Esophagus muscularis mucosa (tissue), 4 donors: ENCODE measurements at places on chromosomes 3 and 15.

GRCh38 chr3:149393345-149394160 lies 16.1 kb upstream of the TM4SF1 start:
- DNase-seq, result no peak

DNA sequence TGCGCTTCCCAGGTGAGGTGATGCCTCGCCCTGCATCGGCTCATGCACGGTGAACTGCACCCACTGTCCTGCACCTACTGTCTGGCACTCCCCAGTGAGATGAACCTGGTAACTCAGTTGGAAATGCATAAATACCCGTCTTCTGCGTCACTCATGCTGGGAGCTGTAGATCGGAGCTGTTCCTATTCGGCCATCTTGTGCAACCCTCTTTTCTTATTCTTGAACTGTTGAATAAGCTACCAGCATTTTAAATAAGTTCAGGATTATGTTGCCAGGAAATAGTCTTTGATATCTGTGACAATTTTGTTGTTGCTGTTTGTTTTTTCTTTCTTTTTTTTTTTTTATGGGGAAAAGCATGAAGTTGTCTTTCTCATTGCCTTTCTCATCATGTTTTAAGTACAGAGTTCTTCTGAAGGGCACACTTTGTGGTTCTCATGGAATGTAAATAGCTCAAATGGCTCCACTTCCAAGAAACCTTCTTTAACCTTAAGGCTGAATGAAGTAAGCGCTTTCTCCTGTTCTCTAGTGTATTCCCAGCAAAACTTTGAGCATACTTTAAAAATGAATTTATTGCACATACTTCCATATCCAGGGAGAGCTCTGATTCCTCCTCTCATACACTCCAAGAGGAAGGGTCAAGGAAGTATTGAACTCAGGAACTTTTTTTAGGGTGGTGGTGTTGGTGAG lies 468.0 kb upstream of the TBL1XR1 start:
- DNase-seq, result no peak

DNA sequence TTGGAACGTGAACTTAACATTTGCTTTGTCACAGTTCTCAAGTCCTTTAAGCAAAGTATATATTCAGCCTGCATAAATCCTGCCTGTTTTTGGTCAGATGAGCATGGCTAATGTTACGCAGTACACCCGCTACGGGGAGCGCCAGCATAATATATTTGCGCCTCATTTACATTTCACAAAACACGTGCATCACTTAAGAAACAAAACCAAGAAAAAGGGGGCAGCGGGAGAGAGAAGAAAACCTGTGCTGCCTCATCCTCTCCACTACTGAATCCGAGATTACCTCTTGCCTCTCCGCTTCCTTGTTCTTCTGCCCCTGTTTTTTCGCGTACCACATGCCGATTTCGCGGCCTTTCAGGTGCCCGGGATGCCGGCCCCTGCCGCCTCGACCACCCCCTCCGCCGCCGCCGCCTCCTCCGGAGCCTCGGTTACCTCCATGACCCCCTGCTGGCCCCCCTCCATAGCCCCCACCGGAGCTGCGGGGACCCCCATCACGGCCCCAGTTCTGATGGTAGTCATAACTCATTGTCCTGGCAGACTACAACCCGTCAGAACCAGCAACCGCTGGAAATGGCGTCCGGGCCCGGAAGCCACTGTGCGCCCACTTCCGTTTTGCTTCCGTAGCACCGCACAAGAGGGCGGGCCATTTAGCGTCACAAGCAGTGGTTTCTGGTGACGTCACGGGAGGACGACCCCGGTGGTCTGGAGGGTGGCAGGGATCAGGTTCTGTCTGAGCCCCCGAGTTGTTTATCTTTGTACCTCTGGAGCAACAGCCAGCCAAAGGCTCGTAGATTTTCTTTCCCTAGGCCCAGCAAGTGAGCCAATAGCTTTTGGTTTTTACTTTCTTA lies at the start of gene DHX36:
Gene DHX36 (minus strand): TSS at position 597 of the 848 bp plus-strand sequence. CDS start 71 bp downstream, at position 526.
- DNase-seq, result peak; percentile 98

DNA sequence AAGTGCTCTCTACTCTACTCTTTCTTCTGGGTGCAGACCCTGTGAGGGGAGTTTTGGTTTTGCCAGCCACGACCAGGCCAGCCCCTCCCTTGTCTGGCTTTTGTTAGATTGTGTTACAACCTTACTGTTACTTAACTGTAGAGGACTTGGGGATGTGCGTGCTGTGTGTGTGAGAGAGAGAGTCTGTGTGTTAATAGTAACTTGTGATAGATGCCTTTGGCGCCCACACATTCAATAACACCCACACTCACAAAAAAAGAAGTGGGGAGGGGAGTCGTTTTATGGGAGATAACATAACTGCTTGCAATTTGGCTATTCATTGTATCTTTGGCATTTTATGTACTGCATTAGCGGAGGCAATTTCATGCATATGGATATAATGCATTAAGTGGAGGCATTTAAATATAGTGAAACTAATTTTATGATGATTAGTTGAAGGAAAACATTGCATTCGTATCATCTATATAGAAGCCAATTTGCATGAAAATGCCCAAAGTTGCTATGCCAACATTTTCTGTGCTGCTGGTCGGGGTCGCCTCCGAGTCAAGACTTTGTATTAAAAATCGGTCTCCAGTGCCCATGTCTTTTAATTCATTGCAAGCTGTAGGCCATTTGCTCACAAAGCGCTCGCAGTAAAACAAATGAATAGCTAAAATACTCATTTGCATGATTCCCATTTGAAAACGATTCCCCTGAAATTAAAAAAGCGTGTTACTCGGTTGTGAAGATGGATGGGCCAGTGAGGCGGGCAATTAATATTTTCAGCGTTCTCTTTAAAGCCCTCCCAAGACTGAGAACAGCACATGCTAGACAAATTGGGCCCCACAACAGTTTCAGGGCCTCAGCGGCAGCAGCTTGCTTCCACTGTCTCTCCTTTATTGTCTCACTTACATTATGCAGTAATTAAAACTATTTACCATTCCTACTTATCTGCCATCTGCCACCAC lies 158.5 kb upstream of the SMAD3 start:
- no peak for DNase-seq

GRCh38 chr3:161672478-161672877 lies 175.9 kb downstream of the OTOL1 start:
- no peak for DNase-seq

- no peak for DNase-seq
Measured at GRCh38 chr3:61331929-61332552, 80.8 kb upstream of the FHIT start.

GRCh38 chr3:12894629-12895028 lies 53.3 kb upstream of the RPL32 start:
- no peak for DNase-seq

- no peak for DNase-seq
Measured at GRCh38 chr15:39461536-39462130, 119.2 kb upstream of the THBS1 start.

- no peak for DNase-seq
Measured at GRCh38 chr3:2838546-2839157, 271.5 kb downstream of the IL5RA start.

- no peak for DNase-seq
Measured at GRCh38 chr3:78497767-78498166, 1270.0 kb downstream of the ROBO1 start.

DNA sequence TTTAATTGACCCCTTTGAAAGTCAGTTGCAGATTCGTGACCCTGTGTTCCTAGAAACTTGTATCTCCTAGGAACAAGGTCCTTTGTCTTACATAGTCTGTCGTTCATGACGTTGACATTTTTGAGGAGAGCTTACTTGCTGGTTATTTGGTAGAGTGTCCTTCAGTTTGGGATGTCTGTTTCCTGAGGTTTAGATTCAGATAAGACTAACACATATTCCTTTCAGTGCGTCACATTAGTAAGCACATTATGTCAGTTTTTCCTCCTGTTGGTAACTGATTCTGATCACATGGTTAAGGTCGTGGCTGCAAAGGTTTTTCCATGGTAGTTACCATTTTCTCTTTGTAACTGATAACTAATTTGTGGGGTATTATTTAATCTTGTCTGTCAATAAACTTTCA lies 80.8 kb downstream of the PCCB start:
- no peak for DNase-seq

DNA sequence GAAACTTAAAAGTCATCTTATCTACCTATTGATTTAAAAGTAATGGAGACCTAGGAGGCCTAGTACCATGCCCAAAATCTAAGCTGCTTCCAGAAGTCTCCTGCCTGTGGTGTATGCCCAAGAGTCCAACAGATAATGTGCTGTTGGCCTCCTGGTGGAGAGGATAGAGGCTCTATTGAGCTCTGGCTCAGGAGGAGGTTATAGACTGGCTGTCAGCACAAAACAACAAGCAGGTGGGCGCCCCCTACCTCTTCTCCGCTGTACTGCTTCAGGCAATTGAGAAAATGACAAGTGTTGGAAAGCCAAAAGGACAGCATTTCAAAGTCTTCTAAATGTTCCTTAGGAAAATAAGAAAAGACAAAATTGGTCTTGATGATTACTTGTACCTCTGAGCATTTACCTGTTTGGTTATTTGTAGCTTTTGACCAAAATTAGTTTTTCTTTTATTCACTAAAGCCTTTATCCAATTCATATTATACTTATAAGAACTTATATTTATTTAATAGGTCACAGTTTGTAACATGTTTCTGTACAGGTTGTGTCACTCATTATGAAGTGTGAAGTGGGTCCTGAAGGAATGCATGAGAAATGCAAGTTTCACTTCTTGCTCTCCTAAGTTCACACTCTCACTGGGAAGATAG lies 17.2 kb upstream of the GNB5 start:
- peak; percentile 90 for DNase-seq

DNA sequence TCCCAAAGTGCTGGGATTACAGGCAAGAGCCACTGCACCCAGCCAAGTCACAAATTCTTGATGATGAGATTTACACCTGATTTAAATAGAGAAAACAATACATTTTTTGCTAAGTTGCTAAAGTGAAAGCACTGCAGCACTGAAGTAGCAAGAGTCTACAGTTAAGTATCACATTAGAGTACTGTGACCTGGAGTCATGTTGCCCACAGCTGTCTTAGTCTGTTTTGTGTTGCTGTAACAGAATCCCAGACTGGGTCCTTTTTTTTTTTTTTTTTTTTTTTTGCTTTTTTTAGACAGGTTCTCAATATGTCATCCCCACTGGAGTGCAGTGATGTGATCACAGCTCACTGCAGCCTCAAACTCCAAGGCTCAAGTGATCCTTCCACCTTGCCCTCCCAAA lies 23.2 kb upstream of the GNB4 start:
- no peak for DNase-seq

GRCh38 chr15:29903785-29904464 lies 81.7 kb upstream of the TJP1 start:
- no peak for DNase-seq

GRCh38 chr15:53675832-53676231 lies 83.6 kb downstream of the WDR72 start:
- no peak for DNase-seq

DNA sequence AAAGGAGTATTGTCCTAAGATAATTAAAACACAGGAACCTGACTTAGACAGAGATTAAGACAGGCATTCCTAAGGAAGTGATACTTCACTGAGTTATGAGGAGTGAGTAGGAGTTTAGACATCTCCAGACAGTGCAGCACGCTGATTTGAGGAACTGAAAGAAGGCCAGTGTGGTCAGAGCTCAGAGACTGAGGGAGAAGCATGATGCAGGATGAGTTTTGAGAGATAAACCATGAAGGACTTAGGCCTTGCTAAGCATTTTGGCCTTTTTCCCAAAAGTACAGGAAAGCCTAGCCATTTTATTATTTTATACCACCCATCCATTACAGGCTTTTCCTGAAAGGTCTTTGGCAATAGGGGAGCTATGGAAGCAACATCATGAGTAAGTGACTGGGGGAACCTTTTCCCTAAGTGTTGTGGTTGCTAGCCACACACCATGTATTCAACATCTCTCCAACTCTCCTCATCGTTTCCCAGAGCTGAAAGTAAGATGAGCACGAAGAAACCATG lies 375.6 kb upstream of the TPRG1 start:
- DNase-seq, result no peak

DNA sequence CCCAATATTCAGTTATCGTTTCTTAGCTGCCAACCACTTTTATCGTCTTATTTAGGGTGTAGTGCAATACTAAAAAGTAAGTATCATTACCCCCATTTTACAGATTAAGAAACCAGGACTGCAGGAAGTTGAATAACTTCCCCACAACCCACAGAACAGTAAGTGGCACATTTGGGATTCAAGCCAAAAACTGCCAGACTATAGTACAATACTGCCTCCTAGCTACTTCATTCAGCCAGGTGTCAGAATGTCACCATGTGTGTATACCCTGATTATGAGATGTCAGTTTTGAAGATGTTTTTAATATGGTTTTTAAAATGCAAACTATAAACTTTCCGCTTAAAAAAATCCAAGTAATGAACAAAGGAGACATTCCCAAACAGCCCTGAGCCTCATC lies 74.2 kb upstream of the PROK2 start:
- DNase-seq, result no peak

DNA sequence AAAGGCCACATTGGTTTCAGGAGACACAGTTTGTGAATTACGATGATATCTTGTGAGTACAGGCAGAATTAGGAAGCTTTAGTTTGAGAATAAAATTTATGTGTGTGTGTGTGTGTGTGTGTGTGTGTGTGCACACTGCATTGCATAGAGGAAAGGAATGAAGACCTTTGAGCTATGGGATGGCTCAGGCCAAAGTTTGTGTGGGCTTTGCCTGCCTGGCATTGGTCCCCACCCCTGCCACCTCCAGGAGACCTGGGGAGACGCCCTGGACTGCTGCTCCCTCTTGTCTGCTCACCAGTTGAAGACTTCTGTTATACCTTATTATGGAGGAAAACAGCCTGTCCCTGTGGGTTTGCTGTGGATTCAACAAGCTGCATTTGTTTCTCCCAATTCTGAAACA lies 37.2 kb downstream of the TIGIT start:
- DNase-seq, result no peak

DNA sequence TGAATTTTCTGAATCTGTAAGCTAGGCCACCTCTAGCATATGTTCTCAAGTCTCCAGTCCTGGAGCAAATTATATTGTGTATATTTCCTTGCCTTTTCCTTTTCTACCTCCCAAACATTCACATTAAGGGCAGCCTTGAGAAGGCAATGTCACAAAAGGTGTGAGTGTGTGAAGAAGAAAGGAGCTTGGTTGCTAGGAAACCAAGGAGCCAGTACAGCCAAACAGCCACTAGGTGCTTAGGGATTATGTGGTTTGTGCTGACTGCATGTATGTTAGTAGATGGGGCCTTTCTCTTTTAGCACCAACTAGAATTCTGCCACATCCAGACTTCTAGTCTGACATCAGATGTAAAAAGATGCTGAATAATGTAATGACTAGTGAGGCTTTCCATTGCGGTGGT lies 118.8 kb upstream of the DAZL start:
- DNase-seq, result no peak

- no peak for DNase-seq
Measured at GRCh38 chr3:72311425-72311824, 526.5 kb upstream of the PROK2 start.

DNA sequence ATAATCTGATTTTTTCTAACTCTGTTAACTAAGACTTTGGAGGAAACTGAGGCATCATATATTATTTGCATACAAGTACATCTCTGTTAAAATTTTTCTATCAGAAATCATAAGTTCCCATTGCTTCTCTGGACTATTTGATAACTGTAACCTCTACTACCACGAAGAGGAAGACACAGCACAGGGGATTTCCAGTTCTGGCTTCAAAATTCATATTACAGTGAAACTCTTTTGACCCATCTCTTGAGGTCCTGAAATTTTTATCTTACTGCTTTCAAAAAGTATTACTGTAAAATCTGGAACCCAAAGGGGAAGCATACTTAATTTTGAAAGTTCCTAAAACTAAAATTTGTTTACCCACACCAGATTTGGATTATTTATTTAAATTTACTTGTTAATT lies 4.2 kb downstream of the PLSCR1 start:
- no peak for DNase-seq

GRCh38 chr3:38604246-38604645 lies 45.2 kb downstream of the SCN5A start:
- DNase-seq, result no peak
